Cerebellar nuclear complex (tissue), 1 donor: ENCODE measurements at places on chromosomes 1 and 21.

DNA sequence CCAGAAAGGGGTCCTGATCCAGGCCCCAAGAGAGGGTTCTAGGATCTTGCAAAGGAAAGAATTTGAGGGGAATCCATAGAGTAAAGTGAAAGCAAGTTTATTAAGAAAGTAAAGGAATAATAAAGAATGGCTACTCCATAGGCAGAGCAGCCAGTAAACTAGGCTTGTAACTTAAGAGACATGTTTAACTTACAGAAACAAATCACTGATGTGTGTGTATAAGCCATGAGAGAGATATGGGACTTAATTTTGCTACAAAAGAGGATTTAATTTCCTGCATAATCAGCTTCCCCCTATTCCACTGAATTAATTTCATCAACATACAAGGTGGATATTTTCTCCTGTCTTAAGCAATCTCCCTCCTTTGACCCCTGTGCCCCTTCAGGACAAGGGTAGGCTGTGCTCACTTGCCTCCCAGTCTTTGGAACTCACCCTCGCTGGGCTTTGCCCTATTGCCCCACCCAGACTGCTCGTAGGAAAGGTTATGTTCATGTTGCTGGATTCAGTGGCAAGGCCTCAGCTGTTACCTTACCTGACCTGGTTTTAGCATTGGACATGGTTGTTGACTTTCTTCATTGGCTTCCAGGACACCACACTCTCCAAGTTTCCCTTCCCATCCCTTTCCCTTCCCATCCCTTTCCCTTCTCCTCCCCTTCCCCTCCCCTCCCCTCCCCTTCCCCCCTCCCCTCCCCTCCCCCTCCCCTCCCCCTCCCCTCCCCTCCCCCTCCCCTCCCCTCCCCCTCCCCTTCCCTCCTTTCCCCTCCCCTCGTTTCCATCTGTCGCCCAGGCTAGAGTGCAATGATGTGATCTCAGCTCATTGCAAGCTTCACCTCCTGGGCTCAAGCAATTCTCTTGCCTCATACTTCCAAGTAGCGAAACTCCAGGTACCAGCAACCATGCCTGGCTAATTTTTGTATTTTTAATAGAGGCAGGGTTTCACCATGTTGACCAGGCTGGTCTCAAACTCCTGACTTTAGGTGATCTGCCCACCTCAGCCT lies 44.6 kb downstream of the TBCE start:
- DNase-seq: no peak

- DNase-seq: no peak
These were observed 101.1 kb downstream of the CDC7 start for GRCh38 chr1:91601554-91602376.

DNA sequence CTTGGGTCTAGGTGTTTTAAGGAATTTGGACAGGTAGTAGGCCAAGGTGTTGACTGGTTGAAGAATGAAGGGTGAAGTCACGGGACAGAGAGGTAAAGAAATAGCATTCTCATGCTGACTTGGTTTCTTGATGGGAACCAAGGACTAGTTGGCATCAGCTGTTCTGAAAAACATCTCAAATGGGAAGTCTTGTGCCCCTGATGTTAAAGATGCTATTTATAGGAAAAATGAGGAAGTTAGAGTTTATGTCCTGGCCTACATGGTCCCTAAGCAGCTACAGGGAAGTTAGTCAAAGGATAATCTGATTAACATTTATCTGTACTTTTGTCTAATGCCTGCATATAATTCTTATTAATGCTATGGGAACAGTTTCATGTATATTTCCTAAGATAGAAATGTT lies 262.4 kb downstream of the HHIPL2 start:
- DNase-seq: no peak

- DNase-seq: no peak
These were observed 17.3 kb downstream of the DDX59 start for GRCh38 chr1:200652378-200652777.

DNA sequence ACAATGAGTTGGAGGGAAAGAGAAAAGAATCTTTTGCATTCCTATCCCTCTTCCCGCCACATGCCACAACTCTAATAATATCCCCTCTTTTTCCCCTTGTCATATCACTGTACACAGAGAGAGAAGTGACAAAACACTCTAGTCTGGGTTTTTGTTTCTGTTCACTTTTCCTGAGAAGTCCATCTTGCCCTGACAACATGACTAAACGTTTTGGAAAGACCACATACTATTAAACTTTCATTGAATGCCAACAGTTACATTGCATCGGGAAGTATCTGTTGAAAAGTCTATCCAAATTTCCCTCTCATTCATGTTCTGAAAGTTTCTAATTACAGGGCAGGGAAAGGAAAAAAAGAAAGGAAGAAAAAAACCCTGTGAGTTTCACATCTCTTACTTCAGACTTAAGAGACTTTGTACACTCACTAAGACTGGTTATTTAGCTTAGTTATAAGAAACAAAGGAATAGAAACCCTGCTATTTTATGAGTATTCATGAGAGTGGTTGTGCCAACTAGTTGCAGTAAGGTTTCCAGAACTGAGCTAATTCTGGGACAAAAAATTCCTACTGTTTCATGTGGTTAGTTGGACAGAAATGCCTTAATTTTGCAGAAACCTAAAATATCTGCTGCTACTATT lies 16.9 kb downstream of the PLA2G4A start:
- DNase-seq: no peak
